ENCODE measurements at places on chromosomes 4 and X.

GRCh38 chr4:36285784-36286480 lies 4.5 kb downstream of the DTHD1 start:
- no peak for DNase-seq

DNA sequence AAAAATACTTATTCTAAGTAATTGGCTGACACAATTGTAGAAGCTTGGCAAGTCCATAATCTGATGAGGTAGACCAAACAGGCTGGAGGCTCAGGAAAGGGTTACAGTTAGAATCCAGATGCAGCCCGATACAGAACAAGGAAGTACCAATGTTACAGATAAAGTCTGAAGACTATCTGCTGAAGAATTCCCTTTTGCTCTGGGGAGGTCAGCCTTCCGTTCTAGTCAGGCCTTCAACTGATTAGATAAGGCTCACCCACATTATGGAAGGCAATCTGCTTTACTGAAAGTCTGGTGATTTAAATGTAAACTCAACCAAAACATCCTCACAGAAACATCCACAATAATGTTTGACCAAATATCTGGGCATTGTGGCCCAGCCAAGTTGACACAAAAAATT lies 7.4 kb upstream of the DYNLT3 start:
- DNase-seq, result no peak

GRCh38 chr4:185167234-185167633 lies 24.2 kb downstream of the SLC25A4 start:
- DNase-seq, result no peak

DNA sequence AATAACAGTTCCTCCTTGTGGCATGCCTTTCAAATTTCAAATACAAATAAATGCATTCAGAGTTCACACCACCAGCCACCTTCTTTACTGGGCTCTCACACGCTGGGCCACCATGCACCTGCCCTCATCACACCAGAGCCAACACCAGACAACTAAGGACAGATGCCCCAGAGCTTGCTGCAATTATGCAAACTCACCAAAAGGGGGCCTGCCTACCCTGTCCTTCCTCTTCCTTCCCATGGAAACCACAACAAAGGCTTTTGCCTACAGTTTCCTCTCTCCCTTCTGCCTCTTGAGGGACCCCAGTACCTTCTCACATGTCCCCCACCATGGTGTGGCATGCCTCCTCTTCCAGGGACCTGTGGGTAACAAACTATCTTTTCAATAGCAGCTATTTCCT lies 1333.9 kb upstream of the TENM3 start:
- DNase-seq, result no peak

DNA sequence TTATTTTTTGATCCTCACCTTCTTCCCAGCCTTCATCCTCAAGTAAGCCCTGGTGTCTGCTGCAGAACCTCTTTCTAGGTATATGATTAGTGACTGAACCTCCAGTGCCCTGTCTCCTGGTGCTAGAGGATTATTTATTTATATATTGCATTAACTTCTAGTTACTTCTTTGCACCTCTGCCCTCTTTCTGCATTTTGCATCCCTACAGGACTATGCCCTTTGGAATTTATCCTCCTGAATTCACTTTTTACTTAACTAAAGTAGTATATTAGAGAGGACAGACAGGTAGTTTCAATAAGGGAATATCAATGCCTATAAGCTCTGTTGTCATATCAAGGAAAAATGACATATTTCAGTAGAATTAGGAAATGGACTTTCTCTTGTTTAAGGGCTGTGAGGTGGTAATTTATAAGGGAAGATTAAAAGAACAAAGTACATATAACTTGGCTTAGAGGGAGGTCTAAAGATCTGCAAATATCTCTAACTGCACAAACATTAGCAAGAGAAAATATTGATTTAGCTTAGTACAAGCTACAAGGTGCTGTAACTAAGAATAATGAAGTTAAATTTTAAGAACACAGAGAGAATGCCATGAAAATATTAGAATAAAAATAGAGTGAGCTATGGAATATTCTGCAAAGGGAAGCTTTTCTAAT lies 181.7 kb downstream of the TEX13A start:
- DNase-seq, result no peak

DNA sequence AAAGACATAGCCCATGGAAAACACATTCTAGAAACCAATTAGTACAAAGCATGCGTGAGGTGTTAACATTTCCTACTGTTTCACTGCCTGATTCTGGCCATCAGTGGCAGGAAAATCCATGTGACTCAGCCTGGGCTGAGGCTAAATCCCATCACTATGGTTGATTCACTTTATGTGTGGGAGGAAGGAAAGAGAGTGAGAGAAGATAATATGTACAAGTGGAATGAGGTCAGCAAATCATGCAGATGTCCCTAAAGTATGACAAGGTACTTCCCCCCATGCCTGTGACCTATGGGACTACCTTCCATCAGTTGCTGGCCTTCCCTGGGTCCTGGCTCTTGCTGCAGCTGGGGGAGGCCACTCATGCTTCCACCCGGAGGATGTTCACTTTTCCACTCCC lies 64.2 kb upstream of the MAP3K15 start:
- no peak for DNase-seq

- no peak for DNase-seq
Measured at GRCh38 chrX:69066966-69067525, 98.2 kb downstream of the PJA1 start.

GRCh38 chr4:107845681-107846080 lies 20.9 kb downstream of the SGMS2 start:
- no peak for DNase-seq

- DNase-seq, result no peak
Measured at GRCh38 chrX:2325076-2325784, 175.5 kb downstream of the DHRSX start.

DNA sequence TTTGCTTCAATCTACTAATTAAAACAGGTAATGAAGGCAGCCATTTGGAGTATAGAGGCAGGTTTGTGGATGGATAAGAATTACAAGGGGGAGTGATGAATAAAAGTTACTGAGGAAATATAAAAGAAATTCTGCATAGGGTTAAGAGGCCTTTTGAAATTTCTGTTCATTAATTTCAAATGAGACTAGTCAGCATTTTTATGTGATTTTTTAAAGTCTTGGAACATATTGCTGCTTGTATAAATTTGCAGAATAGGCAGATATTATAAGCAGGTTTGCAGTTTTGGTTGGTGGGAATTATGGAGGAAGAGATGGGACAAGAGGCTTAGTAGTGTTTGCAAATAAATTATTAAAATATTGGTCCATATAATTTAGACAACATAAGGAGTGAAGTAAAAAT lies 750.4 kb upstream of the AGA start:
- DNase-seq, result no peak

- no peak for DNase-seq
Measured at GRCh38 chr4:146649232-146649631, 10.5 kb downstream of the POU4F2 start.

DNA sequence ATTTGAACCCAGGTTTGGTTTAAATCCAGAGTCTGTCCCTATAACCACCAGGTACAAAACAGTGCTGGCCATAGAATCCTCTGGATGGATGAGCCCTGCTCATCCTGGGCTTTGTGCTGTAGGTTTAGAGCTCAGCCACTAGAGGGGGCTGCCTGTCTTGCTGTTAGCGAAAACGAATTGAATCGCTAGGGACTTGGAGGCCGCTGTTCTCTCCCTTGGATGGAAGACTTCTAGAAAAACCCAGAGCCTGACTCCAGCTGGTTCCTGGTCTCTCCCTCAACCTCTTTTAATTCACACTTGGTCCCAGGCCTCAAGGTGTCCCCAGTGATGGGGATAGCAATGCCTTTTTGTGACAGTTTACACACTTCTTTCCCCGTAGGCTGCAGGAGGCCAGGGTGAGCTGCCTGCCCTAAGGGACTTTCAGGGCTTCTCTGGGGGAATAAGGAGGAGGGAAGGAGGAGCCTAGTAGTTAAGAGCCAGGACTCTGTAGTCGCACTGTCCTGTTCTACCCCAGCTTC lies 8.7 kb downstream of the RIPPLY1 start:
- DNase-seq, result peak; percentile 33

- DNase-seq, result no peak
Measured at GRCh38 chr4:53924333-53925049, 139.9 kb downstream of the CHIC2 start.

DNA sequence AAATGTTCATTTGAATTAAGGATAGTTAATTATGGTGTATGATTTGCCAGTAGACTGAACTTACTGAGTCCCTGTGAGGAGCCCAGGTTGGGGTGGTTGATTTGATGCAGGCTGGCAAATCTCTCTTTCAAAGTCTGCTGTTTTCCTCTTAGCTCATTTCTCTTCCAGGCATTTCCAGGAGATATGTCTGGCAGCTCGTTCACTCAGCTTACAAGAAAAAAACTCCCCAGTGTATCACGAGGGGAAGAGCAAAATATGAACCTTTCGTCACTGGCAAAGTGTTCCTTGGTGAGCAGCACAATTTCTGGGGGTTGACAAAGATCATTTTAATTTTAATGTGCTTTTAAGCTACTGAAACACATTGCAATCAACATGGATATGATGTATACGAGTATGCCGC lies 244.2 kb downstream of the CBLL2 start:
- DNase-seq, result no peak

GRCh38 chrX:51459125-51459524 lies 37.3 kb downstream of the NUDT11 start:
- DNase-seq, result no peak

DNA sequence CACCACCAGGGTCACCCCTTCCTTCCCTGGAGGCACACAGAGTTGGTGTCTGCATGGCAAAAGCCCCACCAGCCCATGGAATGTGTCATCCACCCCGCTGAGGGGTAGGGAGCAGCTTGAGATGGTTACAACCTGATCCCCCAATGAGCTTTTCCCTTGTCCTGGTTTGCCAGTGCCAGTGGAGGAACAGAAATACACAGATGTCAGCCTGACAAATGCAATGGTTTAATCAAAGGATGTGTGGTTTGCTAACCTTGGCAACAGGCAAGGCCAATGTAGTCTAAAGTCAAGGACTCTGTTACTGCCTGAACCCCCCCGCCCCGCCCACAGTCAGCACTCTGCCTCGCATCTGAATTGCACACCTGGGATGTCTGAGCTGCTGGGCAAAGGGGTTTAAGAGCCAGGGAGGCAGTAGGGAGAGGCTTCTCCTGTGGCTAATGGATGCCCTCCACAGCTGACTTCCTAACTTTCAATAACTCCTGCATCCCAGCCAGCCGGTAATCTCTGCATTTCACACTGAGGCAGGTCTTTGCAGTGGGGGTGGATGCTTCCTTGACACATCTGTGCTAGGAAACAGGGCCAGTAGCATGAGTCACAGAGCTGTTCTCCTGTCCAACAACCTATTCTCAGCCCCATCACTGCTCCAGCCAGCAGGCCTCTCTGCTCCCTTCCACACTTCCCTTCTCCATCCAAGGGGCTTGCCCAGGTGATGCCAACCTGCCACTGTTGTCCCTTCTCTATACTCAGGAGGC lies 137.5 kb downstream of the AMMECR1 start:
- no peak for DNase-seq

- no peak for DNase-seq
Measured at GRCh38 chrX:143429131-143429530, 88.1 kb downstream of the SPANXN3 start.

GRCh38 chrX:118566359-118566758 lies 70.7 kb downstream of the DOCK11 start:
- DNase-seq, result no peak

DNA sequence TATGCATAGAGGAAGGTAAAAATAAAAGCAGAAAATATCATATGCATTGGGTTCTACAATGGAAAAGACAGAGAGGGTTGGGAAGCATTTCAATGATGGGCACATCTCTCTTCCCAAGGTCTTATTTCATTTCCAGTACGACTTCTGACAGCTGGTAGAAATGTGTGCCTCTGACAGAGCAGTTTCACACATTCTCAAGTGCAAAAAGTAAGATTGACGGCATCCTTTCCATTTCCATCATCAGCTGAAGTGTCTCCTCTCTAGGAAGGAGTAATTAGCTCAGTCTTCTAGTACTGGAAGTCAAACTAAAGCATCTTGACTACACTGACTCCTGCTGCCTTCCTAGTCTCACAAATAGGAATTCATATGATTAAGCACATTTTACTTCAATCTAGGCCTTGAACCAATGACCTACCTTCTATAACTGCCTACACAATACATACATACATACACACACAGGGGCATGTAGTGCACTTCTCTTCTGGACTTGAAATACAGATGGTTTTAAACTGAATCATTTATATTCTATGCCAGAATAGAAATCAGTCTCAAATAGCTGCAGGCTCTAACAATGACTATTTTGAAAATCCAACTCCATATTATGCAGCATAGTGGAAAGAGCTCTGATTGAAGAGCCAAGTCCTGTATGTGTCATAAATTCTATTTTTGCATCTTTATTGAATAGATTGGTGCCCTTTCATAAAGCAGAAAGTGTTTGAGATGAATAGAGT lies 473.4 kb downstream of the INPP4B start:
- DNase-seq, result no peak

GRCh38 chrX:46666831-46667230 lies 92.1 kb downstream of the SLC9A7 start:
- DNase-seq, result no peak

- DNase-seq, result peak; percentile 35
Measured at GRCh38 chrX:1601768-1602085, 10.3 kb downstream of the AKAP17A start.

GRCh38 chrX:100512471-100512870 lies 72.3 kb upstream of the TNMD start:
- DNase-seq, result no peak

DNA sequence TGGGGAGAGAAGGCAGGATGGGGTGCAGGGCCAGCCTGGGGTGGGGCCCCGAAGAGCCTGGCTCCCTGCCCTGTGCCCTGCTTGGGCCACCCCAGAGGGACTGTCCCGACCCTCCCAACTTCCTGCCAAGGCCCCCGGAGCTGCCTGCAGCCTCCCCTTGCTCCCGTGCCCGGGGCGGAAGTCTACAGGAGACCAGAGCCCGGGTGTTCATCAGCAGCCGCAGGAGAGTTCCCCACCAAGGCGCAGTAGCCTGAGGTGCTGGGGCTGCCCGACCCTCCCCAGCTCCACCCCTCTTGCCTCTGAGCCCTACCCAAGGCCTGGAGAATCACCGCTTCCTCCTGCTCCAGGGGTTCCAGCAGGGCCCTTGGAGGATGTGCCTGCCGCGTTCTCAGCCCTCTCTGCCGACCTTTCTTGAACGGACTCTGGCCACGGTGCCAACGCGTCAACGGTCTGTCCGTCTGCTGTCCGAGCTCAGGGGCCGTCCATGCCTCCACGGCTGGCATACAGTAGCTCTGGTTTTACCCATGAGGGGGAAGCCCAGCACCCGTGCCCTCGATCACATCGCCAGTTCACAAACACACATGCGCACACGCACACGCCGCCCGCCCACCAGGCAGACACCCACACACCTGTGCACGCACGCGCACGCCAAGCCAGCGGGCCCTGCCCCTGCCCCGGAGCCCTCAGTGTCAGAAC lies 36.0 kb upstream of the SPON2 start:
- peak; percentile 19 for DNase-seq

DNA sequence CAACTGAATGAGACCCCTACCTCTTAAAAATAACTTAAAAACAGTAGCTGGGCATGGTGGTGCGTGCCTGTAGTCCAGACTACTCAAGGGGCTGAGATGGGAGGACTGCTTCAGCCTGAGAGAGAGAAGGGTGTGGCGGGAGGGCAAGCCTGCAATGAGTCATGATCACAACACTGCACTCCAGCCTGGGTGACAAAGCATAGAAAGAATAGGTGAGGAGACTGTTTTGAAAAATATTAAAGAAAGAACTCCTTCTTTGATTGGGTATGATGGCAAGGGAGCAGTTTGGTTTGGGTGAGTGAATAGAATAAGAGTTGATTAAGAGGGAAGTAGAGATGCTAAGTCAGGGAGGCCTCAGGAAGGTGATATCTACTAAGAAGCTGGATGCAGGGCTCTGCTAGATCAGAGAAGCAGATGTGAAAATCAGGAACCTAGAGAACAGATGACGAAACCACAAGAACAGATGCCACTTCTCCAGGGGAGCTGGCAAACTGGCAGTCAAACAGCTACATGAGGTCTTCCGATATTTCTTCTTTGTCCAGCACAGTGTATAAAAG lies 318.6 kb downstream of the OPHN1 start:
- no peak for DNase-seq

Data from tibial artery (tissue), 4 donors.